Activated CD8-positive, alpha-beta memory T cell treated with anti-CD3 and anti-CD28 coated beads, Interleukin-2, amount 10 ng/mL, durations not matched to agents 7 days and 5 days (primary cell): ENCODE measurements at places on chromosomes 1 and 21. TPM values are rescaled to one million over a fixed set of nuclear protein-coding genes. Genes with fewer than 3 reads are reported as not detected.

DNA sequence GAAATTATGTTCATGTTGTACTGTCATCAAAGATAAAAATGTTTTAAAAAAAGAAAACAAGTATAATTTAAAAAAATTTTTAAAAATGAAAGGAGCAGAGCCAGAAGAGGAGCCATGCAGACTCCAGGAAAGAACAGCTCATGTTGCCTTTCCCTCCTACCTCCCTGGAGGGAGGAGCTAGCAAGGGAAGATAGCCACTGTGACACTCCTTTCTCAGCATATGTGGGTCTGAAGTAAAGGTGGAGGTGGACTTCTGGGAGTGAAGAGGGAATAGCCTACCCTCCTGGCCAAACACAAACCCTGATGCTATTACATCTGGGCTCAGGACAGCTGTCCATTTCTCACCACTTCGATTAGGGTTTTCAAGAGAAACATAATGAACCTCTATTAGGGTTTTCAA is 54.2 kb downstream of the SLC2A1 start:
- no peak for DNase-seq

GRCh38 chr1:236341298-236341697 is 52.8 kb upstream of the EDARADD start:
- no peak for DNase-seq

- no peak for DNase-seq
Measured at GRCh38 chr1:204480515-204480914, 14.1 kb downstream of the PIK3C2B start.

The AURKAIP1 gene
- total RNA-seq = 141 TPM
